ENCODE measurements at places on chromosomes 7 and 10.

GRCh38 chr10:32197423-32197822 lies 141.2 kb upstream of the KIF5B start:
- no peak for DNase-seq

DNA sequence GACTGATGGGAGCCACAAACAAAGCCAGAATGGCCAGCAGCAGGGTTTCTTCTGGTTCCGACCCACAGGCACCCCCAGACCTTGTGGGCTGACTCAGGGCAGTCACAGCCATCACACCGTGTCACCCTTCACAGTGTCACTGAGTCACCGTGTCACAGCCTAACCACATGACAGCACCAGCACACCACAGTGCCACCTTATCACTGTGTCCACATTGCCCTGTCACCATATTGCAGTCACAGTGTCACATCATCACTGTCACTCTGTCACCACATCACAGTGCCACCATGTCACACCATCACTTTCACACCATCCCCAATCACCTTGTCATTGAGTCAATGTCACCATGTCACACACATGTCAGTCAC lies 77.0 kb downstream of the OAT start:
- no peak for DNase-seq

- DNase-seq = no peak
Observed at GRCh38 chr10:89873055-89873454, 171.7 kb downstream of the KIF20B start.

DNA sequence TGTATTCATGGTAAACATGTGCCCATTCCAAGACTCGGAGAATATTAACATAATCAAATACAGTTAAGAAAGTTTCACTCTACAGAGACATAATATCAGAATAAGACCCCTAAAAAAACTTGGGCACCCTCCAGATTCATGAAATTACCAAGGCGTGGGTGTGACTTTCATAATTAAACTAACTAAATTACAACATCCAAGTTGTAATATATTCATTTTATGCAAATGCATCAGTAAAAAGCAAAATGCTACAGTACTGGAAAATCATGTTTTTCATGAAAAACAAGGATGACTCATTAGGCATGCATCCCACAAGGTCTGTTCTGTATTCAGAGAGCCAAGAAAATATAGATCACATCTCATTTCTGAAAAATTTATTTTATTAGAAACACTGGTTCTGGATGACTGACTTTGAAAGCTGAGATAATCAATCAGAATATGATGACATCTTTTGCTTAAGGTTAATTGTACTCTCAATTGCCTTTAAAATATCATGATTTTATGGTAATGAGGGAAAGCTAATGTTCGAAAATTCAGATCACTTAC lies 248.8 kb upstream of the SMIM30 start:
- DNase-seq = no peak

DNA sequence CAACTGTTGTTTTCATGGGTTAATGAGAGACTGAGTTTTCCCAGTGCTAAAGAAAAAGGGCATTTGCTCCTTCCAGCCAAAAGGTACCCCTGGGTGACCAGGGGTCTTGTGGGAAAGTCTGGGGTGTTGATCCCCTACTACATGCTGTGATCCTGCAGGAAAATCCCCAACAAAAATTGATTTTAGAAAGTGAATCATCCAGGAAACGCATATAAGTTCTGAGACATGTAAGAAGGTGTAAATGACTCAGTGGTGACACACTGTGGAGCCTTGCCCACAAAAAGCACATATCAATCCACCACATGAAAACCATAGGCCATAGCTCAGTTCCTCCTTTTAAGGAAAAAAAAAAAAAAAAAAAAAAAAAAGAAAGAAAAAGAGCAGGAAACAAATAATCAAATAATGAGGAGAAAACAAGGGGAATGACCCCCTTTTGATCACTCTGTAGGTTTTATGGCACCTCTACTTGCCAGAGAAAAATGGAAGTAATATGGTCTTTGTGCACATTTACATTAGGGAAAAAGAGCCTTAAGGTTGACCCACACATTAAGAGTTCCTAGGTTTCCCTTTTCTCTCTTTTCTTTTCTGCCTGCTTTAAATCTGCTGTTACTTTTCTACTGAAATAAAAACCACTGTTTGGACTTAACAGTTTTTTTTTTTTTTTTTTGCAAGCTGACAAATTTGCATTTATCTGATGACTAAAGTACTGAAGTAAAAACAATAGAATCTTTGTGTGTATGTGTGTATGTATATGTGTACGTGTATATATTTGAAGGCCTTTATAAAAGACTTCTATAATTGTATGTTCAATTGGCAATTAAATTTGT lies 386.0 kb downstream of the KIF20B start:
- no peak for DNase-seq

- DNase-seq = no peak
Observed at GRCh38 chr7:98315318-98315993, 34.0 kb downstream of the BRI3 start.

DNA sequence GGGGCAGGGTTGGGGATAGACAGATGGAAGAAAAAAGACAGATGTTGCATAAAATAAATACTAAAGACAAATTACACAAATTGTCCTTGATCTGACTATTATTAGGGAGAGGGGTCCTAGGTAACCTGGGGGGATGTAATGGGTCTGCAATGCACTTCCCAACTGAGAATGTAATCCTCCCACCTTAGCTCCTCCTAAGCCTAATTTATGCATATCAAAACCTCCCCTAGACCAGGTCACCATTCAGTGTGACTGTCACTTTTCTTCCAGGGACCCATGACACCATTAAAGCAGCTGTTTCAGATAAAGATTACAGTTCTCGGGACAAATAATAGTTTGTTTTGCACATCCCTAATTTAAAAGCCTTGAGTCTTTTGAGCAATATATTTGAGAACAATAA lies 133.9 kb upstream of the FEZF1 start:
- DNase-seq = no peak

Data from large intestine (tissue), 12 donors.